NCI-H146 (cell line): ENCODE measurements at places on chromosomes 16 and 17.

DNA sequence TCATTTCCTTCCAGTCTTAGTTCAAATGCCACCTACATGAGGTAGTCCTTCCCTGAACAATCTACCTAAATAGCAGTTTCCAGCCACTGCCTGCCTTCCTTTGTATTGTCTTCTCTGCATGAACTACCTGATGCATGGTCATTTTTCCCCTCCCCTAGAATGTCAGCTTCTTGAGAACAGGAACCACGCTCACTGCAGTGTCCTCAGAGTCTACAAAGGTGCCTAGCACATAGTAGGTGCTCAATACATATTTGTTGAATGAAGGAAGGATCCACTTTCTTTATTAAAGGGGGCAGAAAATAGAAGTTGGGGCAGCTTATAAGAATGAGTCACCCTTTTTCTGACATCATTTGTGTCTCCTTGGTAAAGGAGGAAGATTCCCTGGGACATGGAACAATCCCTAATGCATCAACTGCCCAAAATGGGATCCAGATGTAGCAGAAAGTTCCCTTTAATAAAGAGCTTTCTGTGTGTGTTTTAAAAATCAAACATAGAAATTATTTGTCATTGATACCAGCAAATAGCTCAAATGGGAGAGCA lies 4.4 kb upstream of the CYLD start:
- no peak for DNase-seq

DNA sequence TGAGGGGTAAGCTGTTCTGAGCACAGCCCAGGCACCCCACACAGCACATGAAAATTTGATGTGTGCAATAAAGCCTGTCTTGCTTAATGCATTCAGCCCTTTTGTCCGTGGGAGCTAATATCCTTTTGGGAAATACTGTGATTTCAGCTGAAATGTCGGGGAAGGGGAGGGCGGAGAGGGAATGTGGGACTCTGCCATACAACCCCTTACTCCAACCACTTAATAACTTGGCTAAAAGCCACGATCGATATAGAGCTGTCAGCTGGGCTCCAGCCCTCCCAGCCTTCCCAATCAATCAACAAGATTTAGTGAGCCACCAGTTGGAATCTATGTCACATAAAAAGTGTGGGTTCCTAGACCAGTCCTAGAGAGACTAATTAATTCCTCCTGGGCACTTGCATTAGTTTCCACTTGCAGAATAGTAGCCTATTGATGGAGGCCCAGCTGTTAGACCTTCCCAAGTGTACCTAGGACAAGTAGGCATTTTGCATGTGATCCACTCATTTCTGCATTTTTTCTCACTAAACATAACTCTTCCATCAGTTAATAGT lies 82.7 kb upstream of the PIRT start:
- no peak for DNase-seq

DNA sequence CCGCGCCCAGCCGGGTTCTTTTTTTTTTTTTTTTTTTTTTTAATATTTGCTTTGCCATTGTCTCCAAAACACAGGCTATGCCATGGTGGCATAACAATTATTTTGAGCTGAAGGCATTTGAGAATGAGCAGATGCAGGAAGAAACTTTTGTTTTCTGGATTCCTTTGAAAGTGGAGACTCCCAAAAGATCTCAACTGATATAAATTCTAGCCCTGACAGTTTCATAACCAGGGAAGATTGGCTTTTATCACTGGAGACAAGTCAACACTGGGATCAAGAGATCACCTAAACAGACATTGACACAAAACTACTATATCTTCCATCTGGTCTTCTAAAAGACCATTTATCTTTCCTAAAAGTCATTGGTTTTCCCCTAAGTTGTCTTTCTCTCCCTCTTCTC lies 10.1 kb upstream of the PRKCA start:
- no peak for DNase-seq

GRCh38 chr16:11109566-11109965 lies 146.4 kb downstream of the SOCS1 start:
- no peak for DNase-seq

DNA sequence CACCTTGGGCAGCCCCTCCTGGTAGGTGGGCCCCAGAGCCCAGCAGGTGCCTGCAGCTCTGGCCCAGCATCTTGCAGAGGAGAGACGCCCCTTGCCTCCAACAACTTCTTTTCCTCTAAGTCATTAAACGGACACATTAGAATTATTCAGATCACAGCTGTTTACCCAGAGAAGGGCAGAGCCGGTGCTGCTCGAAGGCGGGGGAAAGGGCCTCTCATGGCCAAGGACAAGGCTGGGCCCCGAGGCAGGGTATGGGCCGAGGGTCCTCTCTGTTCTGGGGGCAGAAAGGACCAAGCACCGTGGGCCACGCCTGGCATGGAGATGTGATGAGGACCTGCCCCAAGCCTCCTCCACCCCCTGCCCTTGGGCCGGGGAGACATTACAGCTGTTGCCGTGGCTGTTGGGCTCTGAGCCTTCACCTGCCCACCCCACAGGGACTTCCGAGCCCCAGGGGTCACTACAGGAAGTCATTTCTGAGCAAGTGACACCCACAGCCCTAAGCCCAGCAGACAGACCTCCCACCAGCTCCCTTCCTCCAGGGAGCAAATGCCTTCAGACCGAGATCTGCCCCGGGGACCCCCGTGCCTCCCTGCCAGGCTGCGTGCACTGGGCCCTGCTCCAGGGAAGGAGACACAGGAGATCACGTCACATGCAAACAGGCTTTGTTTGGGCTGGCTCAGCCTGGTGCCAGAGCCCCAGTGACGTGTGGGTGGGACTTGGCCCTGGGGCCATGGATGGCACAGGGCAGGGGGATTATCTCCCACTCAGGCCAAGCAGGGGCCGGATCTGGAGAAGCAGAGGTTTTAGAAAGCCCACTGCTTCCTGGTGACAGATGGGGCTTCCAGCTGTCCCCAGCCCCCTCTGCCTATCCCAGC lies 699 bp upstream of the PVALEF start:
- DNase-seq: no peak
